ENCODE measurements at places on chromosomes 13 and 19. TPM values are rescaled to one million over a fixed set of nuclear protein-coding genes. Genes with fewer than 3 reads are reported as not detected.

The TMEM145 gene
- total RNA-seq, result 4.2 TPM

The PSPN gene
- 0.97 TPM for total RNA-seq

The LRRC63 gene
- not detected for total RNA-seq

The C1QTNF9 gene
- not detected for total RNA-seq

The SYNGR4 gene
- total RNA-seq, result 3.6 TPM

The C19orf85 gene
- not detected for total RNA-seq

The FGF21 gene
- total RNA-seq, result not detected

The ACTL9 gene
- not detected for total RNA-seq

The GRIN3B gene
- total RNA-seq, result 3.3 TPM

The ANKLE1 gene
- 0.46 TPM for total RNA-seq

The OR4F17 gene
- total RNA-seq, result not detected

The ACP7 gene
- 0.03 TPM for total RNA-seq

The TJP3 gene
- 0.47 TPM for total RNA-seq

The DHPS gene
- 44.5 TPM for total RNA-seq

The ZNF610 gene
- total RNA-seq, result not detected

The ANGPTL8 gene
- not detected for total RNA-seq

The ZNF730 gene
- total RNA-seq, result not detected

The CYSLTR2 gene
- not detected for total RNA-seq

The PSG1 gene
- 0.23 TPM for total RNA-seq

The ODAD3 gene
- total RNA-seq, result 1.4 TPM

The KLK7 gene
- not detected for total RNA-seq

The OR7C1 gene
- total RNA-seq, result not detected

The GARIN5A gene
- total RNA-seq, result 1.7 TPM

The TUBA3C gene
- not detected for total RNA-seq

The ZNF724 gene
- 0.72 TPM for total RNA-seq

The ZIM2 gene
- not detected for total RNA-seq

The TTC9B gene
- total RNA-seq, result 0.32 TPM

The NXNL1 gene
- total RNA-seq, result not detected

The IGLON5 gene
- 0.13 TPM for total RNA-seq

The PROZ gene
- not detected for total RNA-seq

The BST2 gene
- total RNA-seq, result not detected
